Fibroblast of villous mesenchyme (primary cell): ENCODE measurements at places on chromosomes 11 and 22.

DNA sequence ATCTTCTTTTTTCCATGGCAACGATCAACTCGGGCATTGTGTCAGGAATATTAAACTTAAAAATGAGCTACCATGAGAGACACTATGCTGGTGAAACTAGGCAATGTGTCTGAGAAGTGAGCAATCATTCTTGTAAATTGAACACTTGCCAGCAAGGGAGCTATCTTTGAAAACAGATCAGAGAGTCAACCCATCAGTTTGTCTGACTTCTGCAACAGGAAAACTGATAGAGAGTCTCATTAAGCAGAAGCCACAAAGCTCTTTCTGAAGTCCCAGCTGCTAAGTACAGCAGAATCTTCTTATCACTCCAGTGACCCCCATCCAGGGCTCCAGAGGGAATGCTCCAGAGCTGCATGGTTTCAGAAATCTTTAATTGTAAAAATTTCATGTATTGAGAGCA is 114.7 kb downstream of the MSANTD4 start:
- no peak for DNase-seq

- DNase-seq = peak; percentile 91
Observed at GRCh38 chr11:6618117-6619003, 862 bp downstream of the TPP1 start.

- DNase-seq = peak; percentile 21
Observed at GRCh38 chr11:79160791-79161403, 279.9 kb downstream of the TENM4 start.

DNA sequence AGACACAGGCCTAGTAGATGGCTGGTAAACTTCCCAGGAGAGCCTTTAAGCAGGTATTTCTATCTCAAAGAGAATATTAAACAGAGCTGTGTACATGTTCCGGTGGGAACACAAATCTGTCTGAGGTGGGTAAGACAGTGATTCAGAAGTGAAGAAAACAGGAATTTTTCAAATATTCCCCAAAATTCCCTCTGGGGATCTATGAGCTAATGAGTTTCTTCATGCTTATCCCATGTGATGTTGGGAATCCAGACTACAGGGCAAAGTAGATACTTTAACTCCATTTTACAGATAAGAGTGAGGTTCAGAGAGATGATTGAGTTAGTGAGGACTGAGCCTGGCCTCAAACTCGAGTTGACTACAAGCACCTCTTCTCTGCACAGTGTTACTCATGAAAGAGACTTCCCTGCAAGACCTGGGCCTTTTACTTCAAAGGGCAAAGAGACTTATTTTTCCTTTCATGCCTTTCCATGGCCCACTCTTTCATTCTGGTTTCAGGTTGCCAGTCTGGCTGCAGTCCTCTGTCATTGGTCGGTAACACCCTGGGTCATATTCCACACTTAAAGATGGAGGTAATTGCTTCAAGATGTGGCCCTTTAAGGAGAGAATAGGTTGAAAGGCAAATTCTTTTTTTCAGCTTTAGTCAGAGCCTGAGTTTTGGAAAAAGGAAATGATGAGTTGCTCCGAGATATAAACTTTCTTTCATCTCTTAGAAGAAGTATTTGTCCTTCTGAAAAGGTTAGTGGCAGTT is 70.1 kb downstream of the CYB5R2 start:
- no peak for DNase-seq

DNA sequence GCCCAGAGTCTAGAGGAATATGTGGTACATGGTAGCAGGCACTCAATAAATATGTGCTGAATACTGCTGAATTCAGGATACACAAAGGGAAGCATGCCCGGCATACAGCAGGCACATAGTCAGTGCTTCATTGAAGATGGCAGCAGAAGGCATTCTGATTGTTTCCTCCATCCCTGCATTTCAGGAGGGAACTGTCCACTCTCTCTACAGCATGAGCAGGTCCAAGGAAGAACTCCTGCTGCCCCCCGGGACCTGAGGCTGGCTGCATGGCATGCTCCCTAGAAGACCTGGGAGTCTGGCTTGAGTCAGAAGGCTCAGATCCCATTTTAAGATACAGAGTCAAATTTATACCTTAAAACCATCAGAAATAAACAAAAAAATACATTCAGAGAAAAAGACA is 319.3 kb upstream of the NARS2 start:
- no peak for DNase-seq

- peak; percentile 61 for DNase-seq
Observed at GRCh38 chr11:44767421-44767820, 40.7 kb downstream of the TSPAN18 start.

DNA sequence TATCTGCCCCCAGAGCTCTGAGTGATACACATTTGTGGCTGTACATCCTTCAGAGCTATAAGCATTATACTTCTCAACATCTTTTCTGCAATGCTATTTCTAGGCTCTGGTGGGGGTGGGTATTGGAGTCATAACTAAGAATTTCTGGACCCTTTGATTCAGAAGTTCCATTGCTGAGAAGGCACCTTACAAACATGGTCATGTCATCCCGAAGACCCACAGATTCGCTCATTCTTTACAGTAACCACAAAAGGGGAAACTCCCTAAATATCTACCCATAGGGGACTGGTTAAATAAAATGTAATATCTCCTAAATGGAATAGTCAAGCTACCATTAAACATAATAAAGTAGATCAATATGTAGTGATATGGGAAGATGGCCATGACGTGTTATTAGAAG is 98.8 kb downstream of the PRR5L start:
- no peak for DNase-seq

DNA sequence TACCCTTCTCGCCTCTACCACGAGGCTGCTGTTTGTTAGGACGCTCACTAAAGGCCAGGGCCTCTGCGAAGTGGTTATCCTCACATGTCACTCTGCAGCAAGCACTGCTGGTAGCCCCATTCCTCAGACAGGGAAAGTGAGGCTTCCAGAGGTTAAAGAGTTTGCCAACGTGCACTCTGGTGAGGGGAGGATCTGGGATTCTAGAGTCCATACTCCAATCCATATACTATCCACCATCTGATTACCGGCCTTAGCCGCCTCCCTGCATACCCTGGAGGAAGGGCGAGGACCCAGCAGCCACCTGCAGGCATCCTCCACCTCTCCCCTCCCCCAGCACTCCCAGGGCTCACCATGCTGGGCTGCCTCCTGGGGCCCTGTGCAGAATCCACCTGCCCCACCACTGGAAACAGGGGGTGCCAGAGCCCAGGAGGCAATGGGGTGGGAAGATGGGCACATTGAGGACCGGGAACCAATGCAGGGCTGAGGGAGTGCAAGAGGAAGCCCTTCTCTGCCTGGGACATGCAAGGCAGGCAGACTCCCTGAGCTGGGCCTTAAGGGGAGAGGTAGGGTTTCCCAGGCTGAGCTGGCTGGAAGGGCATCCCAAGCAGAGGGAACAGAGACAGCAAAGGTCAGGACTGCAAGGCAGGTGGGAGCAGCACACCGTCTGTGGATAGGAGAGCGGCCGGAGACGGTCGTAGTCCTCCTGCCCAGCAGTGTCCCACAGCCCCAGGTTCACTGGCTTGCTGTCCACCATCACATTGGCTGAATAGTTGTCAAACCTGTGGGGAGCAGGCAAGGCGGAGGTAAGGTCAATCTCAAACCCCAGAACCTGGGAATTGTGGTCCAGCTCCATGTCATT is 11.7 kb downstream of the RAC2 start:
- no peak for DNase-seq

DNA sequence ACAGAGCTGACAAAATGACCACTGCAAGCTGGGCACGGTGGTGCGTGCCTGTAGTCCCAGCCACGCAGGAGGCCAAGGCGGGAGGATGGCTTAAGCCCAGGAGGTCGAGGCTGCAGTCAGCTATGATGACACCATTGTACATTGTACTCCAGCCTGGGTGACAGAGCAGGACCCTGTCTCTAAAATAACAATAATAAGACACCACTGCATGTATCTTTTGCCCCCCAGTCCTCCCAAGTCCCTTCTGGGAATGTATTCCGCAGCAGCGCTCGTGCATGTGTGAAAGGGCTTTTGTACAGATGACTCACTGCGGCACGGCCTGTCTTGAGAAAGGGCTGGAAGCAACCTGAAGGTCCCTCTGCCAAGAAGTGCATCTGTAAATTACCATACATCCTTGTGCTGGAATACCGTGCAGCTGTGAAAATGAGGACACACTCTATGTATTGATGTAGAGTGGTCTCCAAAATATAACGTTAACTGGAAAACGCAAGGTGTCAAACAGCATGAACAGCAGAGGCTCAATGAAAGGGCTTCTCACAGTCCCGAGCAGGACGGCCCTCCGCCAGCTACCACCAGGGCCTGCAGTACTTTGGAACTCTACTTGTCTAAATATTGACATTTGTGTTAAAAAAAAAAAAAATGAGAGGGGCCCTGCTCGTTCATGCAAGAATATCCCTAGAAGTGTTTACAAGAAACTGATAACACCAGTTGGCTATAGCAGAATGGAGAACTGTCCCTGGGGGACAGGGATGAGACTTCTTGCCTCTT is 9.0 kb upstream of the CDC42EP2 start:
- DNase-seq = peak; percentile 88

DNA sequence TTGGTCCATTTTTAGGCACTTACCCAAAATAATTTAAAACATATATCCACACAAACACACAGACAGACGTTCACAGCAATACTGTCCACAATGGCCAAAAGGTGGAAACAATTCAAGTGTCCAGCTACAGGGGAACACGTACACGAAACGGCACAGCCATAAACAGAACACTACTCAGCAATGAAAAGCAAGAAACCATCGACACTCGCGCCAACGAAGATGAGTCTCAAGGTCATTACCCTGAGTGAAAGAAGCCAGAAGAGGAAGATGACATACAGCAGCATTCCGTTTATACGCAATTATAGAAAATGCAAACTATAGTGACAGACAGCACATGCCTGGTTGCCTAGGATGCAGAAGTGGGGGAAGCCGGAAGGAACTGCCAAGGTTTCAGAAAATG is 13.4 kb upstream of the COMT start:
- DNase-seq = no peak

DNA sequence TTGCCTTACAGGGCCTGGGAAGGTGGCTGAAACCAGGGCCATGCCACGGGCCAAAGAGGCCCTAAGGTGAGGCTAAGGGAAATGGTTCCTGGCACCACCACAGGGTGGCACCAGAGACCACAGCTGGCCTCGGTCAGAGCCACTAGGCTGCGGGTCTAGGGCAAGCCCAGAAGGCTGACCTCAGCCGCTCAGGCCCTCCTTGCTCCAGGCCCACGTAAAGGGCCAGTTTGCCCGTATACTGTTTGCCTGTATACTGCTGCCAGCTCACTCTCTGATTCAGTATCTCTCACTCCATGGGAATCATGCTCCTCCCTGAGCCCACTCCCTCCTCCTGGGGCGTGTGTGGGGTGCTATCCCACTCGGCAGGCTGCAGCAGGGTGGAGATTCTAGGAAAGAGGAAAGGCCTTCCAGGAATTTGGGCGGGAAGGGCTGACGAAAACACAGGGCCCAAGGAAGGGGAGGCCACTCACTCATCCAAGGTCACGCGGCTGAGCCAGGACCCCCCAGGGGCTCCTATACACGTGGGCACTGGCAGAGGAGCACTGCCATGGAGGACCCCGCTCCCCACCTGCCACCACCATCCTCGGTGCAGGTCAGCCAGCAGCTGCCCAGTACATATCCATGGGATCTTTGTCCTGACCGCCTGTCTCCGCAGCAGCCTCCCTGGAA is 62.4 kb downstream of the NECTIN1 start:
- peak; percentile 66 for DNase-seq

- no peak for DNase-seq
Observed at GRCh38 chr11:130197386-130198035, 37.9 kb downstream of the ST14 start.

GRCh38 chr22:19066531-19067271 is 55.5 kb downstream of the DGCR2 start:
- DNase-seq = peak; percentile 58

- no peak for DNase-seq
Observed at GRCh38 chr11:27115051-27115650, 74.5 kb downstream of the BBOX1 start.

DNA sequence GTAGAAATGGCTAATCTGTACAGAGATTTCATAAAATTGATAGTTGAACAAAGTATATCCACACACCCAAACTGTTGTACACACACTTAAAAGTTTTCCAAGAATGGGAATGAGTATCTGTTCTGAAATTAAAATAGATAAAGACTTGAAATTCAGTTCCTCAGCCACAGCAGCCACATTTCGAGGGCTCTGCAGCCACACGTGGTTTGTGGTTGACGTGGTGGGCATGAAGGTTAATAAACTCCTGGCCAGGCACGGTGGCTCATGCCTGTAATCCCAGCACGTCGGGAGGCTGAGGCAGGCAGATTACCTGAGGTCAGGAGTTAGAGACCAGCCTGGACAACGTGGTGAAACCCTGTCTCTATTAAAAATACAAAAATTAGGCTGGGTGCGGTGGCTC is 24.0 kb downstream of the TPST2 start:
- DNase-seq = no peak

- DNase-seq = peak; percentile 76
Observed at GRCh38 chr11:12581923-12582322, 92.3 kb upstream of the TEAD1 start.

DNA sequence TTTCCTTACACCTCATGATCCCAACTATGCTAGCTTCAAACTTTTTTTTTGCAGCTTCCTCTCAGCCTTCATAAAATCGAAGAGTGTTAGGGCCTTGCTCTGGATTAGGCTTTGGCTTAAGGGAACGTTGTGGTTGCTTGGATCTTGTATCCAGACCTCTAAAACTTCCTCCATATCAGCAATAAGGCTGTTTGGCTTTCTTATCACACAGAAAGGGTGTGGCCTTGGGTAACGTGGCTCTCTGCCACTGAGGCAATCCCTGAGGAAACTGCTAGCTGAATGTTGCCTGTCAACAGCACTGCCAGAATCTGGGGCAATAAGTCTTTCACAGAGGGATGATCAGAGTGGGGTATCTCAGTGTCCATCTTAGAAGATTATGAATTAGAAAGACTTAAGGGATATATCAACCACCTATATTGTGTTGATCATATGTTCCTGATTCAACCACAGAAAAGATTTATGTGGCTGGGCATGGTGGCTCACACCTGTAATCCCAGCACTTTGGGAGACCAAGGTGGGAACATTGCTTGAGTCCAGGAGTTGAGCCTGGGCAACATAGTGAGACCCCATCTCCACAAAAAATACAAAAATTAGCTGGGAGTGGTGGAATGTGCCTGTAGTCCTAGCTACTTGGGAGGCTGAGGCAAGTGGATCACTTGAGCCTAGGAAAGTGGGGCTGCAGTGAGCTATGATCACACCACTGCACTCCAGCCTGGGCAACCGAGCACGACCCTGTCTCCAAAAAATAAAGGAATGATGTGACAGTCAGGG is 12.5 kb upstream of the CUL5 start:
- peak; percentile 42 for DNase-seq

GRCh38 chr22:37601540-37602442 is 6.8 kb upstream of the GGA1 start:
- peak; percentile 55 for DNase-seq

DNA sequence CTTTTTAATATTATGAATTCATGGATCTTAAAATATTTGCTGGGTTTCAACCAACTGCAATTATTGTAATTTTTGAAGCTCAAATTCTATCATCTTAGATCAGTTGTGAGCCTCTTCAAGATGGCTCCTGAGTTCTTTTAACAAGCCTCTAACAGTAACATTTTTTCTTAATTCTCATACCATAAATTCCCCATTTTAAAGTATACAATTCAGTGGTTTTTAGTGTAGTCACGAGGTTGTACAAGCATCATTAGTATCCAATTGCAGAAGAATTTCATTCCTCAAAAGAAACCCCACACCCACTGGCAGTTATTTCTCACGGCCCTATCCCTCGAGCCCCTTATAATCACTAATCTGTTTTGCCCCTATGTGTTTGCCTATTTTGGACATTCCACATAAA is 270.8 kb downstream of the SBF2 start:
- no peak for DNase-seq
